Thyroid gland (tissue), 4 donors: ENCODE measurements at places on chromosomes 12 and 14.

- no peak for DNase-seq
Measured at GRCh38 chr12:25186788-25187402, 8.1 kb downstream of the DNAI7 start.

GRCh38 chr14:63611078-63611477 is 30.6 kb downstream of the WDR89 start:
- no peak for DNase-seq

DNA sequence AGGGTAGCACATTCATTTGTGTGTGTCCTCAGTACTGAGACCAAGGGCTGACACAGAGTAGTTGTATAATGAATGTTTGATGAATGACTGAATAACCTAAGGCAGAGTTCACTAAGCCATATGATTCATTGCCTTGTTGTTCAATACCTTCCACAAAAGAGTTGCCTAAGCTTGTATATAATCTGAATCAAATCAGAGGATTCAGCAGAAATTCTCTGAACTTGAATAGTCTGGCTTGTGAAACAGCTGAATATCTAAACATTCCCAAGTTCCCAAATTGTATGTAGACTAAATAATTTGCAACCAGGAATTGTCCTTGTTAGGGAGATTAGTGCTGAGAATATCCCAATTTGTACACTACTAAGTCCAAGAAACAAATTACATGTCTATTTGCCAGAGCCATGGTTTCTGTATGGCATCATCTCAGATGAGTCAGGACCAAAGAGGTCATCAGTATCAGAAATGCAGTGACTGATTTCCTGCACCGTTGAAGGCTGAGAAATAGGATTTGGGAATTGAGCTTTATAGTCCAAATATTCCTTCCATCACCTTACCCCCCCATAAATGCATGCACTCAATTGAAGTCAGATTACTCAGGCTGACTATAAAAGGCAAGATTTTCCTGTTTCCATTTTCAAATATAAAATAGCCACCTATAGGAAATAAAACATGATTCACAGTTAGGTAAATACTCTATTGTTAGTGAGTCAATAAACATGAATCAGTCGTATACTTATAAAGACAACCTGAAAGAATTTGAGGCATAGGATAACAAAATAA is 168.7 kb downstream of the PHLDA1 start:
- DNase-seq, result no peak

GRCh38 chr14:38056270-38056669 is 151.4 kb upstream of the SSTR1 start:
- DNase-seq, result no peak

DNA sequence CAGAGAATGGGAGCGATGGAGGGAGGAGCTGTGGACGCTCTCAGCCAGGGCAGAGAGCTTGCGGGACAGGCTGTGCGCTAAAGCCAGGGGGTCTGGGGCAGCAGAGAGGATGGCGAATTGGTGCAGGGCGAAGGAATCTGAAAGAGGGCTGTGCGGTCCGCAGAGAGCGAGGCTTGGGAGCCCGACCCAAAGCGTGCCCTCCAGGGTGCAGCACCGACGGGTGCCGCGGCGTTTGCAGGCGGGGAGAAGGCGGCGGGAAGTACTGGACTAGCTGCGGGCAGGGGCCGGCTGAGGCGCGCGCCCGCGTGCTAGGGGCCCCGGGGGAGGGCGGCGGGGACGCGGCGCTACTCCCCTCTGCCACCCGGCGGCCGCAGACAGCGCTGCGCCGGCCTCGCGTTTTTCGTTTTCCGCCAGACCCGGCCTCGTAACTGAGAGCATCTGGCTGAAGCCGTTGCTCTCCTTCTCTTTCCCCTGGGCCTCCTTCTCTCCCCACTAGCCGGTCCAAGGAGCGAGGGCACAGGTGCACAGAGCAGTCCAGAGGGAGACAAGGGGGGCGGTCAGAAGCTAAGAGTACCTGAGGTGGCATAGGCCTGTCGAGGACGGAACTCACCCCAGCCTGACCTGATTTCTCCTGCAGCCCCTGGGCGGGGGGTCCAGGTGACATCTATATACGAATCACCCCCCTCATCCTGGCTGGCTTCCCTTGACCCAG is 24.9 kb downstream of the SLC6A12 start:
- DNase-seq, result peak; percentile 57

DNA sequence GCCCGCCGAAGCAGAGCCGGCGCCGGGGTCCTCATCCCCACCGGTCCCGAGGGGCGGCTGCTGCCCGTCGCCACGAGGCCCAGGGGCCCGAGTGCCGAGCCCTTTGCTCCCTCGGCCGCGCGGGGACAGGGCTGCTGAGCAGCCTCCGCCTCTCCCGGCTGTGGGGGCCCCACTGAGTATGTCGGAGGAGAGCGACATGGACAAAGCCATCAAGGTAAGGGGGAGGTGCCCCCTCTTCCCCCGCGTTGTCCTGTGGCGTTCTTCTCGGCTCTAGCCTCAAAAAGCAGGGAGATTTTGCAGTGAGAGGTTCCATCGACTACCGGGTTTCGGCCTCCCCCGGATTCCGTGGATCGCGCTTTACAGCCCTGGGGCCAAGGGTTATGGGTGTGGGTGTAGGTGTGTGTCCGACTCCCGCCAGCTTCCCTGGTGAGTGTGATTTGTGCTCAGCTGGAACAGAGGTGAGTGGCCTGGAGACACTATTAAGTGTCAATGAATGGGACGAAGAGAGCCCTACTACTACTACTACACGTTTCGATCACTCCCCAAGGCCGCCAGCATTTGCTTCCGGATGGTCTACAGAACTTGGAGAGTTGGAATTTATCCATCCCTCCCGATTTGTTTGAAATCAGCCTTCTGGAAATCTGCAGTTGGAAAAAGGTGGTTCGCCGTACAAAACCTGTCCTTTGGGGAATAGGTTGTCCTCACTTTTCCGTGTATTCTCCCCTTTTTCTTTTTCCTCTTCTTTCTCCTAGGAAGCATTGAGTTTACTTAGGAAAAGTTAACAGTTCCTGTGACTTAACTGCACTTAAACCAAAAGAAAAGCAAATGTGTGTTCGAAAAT is 748 bp downstream of the MAPKAPK5 start:
- no peak for DNase-seq

GRCh38 chr14:90551070-90551704 is 154.4 kb downstream of the CALM1 start:
- no peak for DNase-seq

- no peak for DNase-seq
Measured at GRCh38 chr12:27998170-27998569, 25.6 kb upstream of the PTHLH start.

- DNase-seq, result no peak
Measured at GRCh38 chr12:89829434-89829975, 120.9 kb upstream of the ATP2B1 start.

- no peak for DNase-seq
Measured at GRCh38 chr14:63039866-63040265, 5.4 kb downstream of the KCNH5 start.

GRCh38 chr14:100608586-100609330 is 21.5 kb upstream of the BEGAIN start:
- no peak for DNase-seq

GRCh38 chr12:75478116-75478794 is 2.3 kb upstream of the GLIPR1 start:
- no peak for DNase-seq

GRCh38 chr12:46574847-46575246 is 202.3 kb upstream of the SLC38A2 start:
- no peak for DNase-seq

- DNase-seq, result no peak
Measured at GRCh38 chr12:86283620-86284019, 27.4 kb upstream of the MGAT4C start.

DNA sequence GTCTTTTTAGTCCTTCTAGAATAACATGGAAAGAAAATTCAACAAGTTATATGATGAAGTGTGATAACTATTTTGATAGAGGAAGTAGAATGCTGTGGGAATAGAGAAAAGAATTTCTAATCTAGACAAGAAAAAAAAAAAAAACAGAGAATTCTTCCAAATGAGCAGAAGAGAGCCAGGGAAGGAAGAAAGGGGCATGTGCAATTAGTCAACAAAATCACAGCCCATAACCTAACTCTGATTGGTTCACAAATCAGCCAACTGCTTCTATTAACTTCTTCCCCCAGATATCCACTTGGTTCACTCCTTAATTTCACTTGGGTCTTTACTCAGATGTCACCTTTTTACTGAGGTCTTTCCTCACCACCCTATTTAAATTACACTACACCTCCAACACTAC is 69.5 kb downstream of the BTG1 start:
- no peak for DNase-seq

- no peak for DNase-seq
Measured at GRCh38 chr12:65867394-65867793, 43.1 kb downstream of the HMGA2 start.

- DNase-seq, result peak; percentile 21
Measured at GRCh38 chr12:12784911-12785814, at the start of gene APOLD1. Gene APOLD1 (plus strand): TSS chr12:12785659. CDS start chr12:12785692, 33 bp downstream.

DNA sequence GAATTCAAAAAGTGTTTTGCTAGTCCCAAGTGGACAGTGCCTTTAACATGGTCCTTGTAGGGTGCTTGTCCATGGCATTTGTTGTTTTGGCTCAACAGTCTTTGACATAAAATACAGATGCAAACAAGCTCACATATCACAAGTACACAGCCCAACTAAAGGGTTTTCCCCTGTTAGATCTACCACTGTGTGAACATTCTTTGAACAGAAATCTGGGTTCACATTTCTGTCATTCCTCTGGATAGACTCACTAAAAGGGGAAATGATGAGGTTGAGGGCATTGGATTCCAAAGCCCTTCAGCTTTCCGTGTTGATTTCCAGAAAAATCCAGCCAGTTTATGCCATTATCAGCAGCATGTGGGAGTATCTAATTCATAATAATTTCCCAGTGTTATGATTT is 54.1 kb downstream of the EP400 start:
- DNase-seq, result no peak

- DNase-seq, result peak; percentile 36
Measured at GRCh38 chr14:68585690-68586089, 207.2 kb downstream of the ZFP36L1 start.

- DNase-seq, result no peak
Measured at GRCh38 chr12:86565038-86565437, 308.8 kb upstream of the MGAT4C start.
